ENCODE measurements at places on chromosomes 16 and 17. TPM values are rescaled to one million over a fixed set of nuclear protein-coding genes. Genes with fewer than 3 reads are reported as not detected.

The NPIPA8 gene
- 5.8 TPM for total RNA-seq

The PERCC1 gene
- not detected for total RNA-seq

The KRT33A gene
- total RNA-seq: 0.92 TPM

The CACNB1 gene
- 2.0 TPM for total RNA-seq

The KCNAB3 gene
- 0.44 TPM for total RNA-seq

The NHLRC4 gene
- 0.12 TPM for total RNA-seq

The ARHGAP23 gene
- 148 TPM for total RNA-seq

The KIF2B gene
- total RNA-seq: not detected

The GFAP gene
- total RNA-seq: not detected

The PDP2 gene
- 9.6 TPM for total RNA-seq

The TMEM235 gene
- not detected for total RNA-seq

The MARVELD3 gene
- total RNA-seq: 3.6 TPM

The PRKCB gene
- 0.76 TPM for total RNA-seq

The C16orf90 gene
- total RNA-seq: not detected

The KARS1 gene
- 91.9 TPM for total RNA-seq

The RGS11 gene
- total RNA-seq: 0.92 TPM

The HCRT gene
- total RNA-seq: not detected

The CALB2 gene
- 3.2 TPM for total RNA-seq

The NOL11 gene
- total RNA-seq: 31.1 TPM

The CLDN9 gene
- total RNA-seq: not detected
